ENCODE measurements at places on chromosomes 11 and 22. TPM values are rescaled to one million over a fixed set of nuclear protein-coding genes. Genes with fewer than 3 reads are reported as not detected.

MCM5 gene
- total RNA-seq, result 22.1 TPM

PLAAT3 gene
- 70.3 TPM for total RNA-seq

VSIG10L2 gene
- not detected for total RNA-seq

CECR2 gene
- 7.2 TPM for total RNA-seq

MPZL2 gene
- 119 TPM for total RNA-seq

SUN2 gene
- 242 TPM for total RNA-seq

HTR3A gene
- not detected for total RNA-seq

B3GAT1 gene
- 1.2 TPM for total RNA-seq

OR10A4 gene
- not detected for total RNA-seq

MRGPRX4 gene
- not detected for total RNA-seq

FLRT1 gene
- not detected for total RNA-seq

APLNR gene
- 1.2 TPM for total RNA-seq

UCP2 gene
- total RNA-seq, result 56.3 TPM

SCGB1D4 gene
- not detected for total RNA-seq

ROBO4 gene
- 75.0 TPM for total RNA-seq

RAG1 gene
- 0.78 TPM for total RNA-seq

CSF2RB gene
- total RNA-seq, result 27.2 TPM

LGR4 gene
- 7.5 TPM for total RNA-seq

POU2AF1 gene
- 2.5 TPM for total RNA-seq

UPB1 gene
- 1.5 TPM for total RNA-seq

OR4P4 gene
- not detected for total RNA-seq

PMM1 gene
- 44.4 TPM for total RNA-seq

RIBC2 gene
- total RNA-seq, result not detected

ADAMTS8 gene
- 39.1 TPM for total RNA-seq

NXPE4 gene
- not detected for total RNA-seq

OPCML gene
- total RNA-seq, result not detected

FAM83F gene
- 0.35 TPM for total RNA-seq

GCAT gene
- total RNA-seq, result 8.8 TPM

OR5P2 gene
- total RNA-seq, result 1.3 TPM

IGSF9B gene
- 2.9 TPM for total RNA-seq

SLC37A2 gene
- 25.1 TPM for total RNA-seq

HYLS1 gene
- total RNA-seq, result 3.2 TPM

OR51B5 gene
- total RNA-seq, result not detected

MMP27 gene
- total RNA-seq, result not detected

EMSY gene
- 20.9 TPM for total RNA-seq

SLC17A6 gene
- not detected for total RNA-seq

PSMA1 gene
- total RNA-seq, result 128 TPM

IL17REL gene
- total RNA-seq, result not detected

BIRC3 gene
- 23.0 TPM for total RNA-seq

TMEM86A gene
- 6.3 TPM for total RNA-seq

IL18 gene
- 49.9 TPM for total RNA-seq

OSBP2 gene
- 6.0 TPM for total RNA-seq

SCGB2A2 gene
- total RNA-seq, result not detected

MRGPRX3 gene
- total RNA-seq, result not detected

GLB1L2 gene
- 4.9 TPM for total RNA-seq

C11orf87 gene
- 0.35 TPM for total RNA-seq

MS4A3 gene
- total RNA-seq, result not detected

XRRA1 gene
- 10.6 TPM for total RNA-seq

APOL5 gene
- not detected for total RNA-seq

GTPBP1 gene
- 72.5 TPM for total RNA-seq

MS4A6E gene
- not detected for total RNA-seq

ANGPTL5 gene
- 0.23 TPM for total RNA-seq

GRAP2 gene
- total RNA-seq, result 10.1 TPM

LYVE1 gene
- total RNA-seq, result 108 TPM
